ENCODE measurements at places on chromosomes 12 and 14.

DNA sequence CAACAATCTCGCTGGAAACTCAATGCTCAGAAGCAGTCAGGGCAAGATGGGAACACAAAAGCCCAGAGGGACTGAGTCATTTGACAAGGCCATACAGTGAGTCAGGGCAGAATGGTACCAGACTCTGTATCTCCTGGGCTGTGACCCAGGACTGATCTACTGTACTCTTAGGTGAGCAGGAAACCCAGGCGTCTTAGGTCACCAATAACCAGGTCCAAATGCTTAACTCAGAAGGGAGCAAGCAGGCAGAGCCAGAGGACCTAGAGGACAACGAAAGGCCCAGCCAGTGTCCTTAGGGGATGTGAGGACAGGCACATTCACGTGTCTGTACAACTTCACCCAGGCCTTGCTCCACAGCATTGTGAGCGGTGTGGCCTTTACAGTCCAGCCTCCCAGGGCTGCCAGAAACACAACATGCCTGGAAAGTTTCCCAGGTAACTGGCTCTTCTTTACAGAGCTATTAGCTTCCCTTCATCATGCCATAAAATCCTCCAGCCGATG is 69.9 kb downstream of the ARL6IP4 start:
- DNase-seq: no peak

DNA sequence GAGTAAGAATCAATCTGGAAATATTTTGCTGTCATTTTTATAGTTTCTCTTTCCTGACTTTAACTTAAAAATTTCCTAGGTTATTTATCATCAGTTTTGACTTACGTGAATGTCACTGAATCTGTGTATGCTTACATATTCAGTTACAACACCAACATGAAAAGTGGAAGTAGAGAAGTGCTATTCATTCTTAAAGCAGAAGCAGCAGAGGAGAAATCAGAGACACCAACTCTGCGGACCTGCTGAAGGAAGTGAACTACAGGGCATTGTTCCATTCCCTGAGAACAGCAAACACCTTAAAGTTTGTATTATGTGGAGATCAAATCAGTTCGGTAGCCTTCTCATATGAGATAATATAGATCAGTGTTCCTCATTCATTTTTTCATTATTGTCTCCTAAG is 34.1 kb downstream of the RAD51B start:
- DNase-seq: no peak

DNA sequence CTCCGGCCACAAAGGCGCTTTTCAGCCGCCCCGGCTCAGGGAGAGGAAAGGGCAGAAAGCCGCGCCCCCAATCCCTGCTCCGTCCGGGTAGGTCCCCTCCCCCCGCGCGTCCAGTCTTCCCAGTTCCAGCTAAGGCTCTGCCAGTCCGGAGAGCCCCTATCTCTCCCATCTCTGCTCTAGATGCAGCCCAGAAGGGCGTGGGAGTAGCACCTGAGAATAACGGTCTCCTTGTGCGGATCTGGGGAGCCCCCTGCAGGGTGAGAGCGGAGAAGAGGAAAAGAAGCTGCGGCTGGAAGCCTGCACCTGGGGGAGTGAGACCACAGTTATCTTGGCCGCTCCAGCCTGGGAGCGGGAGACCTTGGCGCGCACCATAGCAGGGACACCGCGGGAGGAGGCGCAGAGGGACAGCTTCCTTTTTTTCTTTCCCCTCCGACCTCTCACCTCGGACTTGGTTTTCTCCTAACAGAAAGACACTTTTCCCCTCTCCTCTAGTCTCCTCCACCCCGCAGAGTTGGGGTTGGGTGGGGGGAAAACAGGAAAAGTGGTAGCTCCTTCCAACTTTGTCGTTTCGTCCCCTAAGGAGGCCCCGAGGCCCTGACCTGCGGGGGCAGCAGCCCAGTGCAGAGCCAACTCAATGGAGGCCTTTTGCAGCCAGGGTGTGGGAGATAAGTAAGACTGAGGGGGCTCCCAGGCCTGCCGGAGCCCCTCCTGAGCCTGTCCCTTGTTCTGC is 2.4 kb downstream of the DHH start:
- peak; percentile 40 for DNase-seq

DNA sequence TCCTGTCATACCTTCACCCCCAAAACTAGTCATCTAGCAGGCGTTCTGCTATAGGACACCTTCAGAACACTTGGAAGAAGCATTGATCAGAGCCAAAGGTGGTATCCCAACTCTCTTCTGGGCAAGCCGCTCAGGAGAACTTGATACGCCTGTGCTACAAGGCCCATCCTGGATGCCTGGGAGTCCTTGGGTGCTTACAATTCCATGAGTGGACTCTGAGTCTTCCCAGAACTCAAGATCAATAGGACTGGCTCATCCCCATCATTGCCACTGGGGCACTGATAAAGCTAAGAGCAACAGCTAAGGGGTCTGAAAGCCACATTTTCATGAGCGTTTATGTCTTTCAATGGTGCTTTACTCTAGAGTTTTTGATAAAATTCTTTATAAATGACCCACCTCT is 1.9 kb downstream of the SPTB start:
- DNase-seq: no peak

GRCh38 chr12:25194214-25194613 is 746 bp downstream of the DNAI7 start:
- DNase-seq: peak; percentile 18

Measured in brain (organoid and tissue), 16 donors.